ENCODE measurements at places on chromosomes 3 and 15. TPM values are rescaled to one million over a fixed set of nuclear protein-coding genes. Genes with fewer than 3 reads are reported as not detected.
A peak's percentile ranks its signal among the peaks of the same experiment; 100 is the strongest.

CCR3 gene
- total RNA-seq: not detected

PIERCE2 gene
- not detected for total RNA-seq

C2CD4B gene
- not detected for total RNA-seq

GPR156 gene
- 0.91 TPM for total RNA-seq

MST1R gene
- not detected for total RNA-seq

BNC1 gene
- total RNA-seq: not detected

DMXL2 gene
- total RNA-seq: 22.4 TPM

GRCh38 chr3:16066975-16067374 lies 107.5 kb upstream of the GALNT15 start:
- H3K4me3 ChIP-seq: no peak overlapping the region
- DNase-seq: no peak
- H3K36me3 ChIP-seq: no peaks in the 10 kb centered on the region
- H3K27me3 ChIP-seq: no peaks in the 10 kb centered on the region
- H3K4me1 ChIP-seq: peaks cover 36% of the 10 kb centered on the region

DNA sequence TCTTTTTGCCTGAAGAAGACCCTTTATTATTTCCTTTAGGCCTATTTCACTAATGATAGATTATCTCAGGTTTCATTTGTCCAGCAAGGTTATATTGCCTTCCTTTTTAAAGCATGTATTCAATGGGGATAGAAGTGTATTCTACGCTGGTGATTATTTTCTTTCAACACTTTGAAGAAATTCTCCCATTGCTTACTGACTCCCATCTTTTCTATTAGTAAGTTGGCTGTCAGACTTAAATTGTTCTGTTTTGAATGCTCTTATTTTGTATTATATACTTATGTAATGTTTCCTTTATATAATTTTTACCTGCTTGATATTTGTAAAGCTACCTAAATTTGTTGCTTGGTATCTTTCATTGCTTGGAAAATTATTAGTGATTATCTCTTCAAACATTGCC lies 445.1 kb upstream of the RASGRP1 start:
- no peaks in the 10 kb centered on the region for H3K36me3 ChIP-seq
- H3K27me3 ChIP-seq: no peaks in the 10 kb centered on the region
- no peak for DNase-seq
- no peaks in the 10 kb centered on the region for H3K4me1 ChIP-seq
- no peak overlapping the region for H3K4me3 ChIP-seq

- no peaks in the 10 kb centered on the region for H3K36me3 ChIP-seq
- H3K27me3 ChIP-seq: no peaks in the 10 kb centered on the region
- H3K4me1 ChIP-seq: peaks cover 40% of the 10 kb centered on the region
- DNase-seq: peak; percentile 32
Observed at GRCh38 chr3:111802163-111802625, 56.9 kb upstream of the PHLDB2 start.

GRCh38 chr3:131535131-131535530 lies 32.4 kb upstream of the MRPL3 start:
- no peaks in the 10 kb centered on the region for H3K4me1 ChIP-seq
- no peak for DNase-seq
- no peaks in the 10 kb centered on the region for H3K36me3 ChIP-seq
- H3K27ac ChIP-seq: no peak overlapping the region

DNA sequence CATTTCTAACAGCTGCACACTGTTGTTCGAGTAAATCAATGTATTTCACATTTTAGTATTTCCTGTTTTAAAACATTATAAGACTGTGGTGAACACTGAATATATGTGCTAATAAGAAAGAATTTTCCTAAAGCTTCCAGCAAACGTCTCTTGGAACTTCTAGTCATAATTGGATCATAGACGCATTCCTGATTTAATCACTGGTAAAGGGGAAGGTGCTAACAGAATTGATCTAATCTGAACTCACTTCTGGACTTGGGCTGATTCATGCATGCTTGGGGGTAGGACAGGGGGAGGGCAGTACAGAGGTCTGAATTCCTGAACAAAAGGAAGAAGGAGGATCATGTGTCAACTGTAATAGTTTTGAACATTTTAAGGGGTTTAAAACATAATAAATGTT lies 7.3 kb upstream of the LEKR1 start:
- H3K27me3 ChIP-seq: no peaks in the 10 kb centered on the region
- peak overlapping the region; percentile 57 for H3K27ac ChIP-seq
- H3K4me1 ChIP-seq: peaks cover 16% of the 10 kb centered on the region
- H3K36me3 ChIP-seq: no peaks in the 10 kb centered on the region
- H3K4me3 ChIP-seq: no peak overlapping the region
- DNase-seq: peak; percentile 23

DNA sequence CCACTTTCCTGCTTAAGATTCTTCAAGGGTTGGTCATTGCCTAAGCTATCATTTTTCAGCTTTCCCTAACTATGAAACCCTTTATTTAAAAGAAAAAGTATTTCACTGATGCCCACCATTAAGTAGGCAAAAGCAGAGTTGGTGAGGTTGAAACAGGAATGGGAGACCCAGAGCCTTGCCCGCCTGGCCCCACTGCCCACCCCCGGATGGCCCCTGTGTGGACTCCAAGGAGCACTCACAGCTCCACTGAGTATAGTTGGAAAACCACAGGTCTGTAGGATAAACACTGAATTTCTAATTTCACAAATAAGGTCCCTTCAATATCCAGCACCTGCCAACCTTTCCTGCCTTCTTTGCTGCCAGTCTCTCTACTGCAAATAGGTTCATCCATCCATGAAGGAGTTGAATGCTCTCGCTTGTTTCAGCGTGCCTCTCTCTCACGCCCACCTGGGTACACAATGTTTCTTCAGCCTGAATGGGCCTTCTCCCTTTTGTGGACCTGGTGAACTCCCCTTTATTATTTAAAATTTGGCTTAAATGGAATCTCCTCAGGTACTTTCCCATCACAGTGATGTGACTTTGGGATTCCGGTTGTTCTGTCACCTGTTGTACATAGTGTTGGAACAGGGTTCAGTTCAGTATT lies 8.7 kb upstream of the ACAP2 start:
- no peak for DNase-seq
- no peaks in the 10 kb centered on the region for H3K27me3 ChIP-seq
- H3K36me3 ChIP-seq: no peaks in the 10 kb centered on the region
- peaks cover 11% of the 10 kb centered on the region for H3K4me1 ChIP-seq
- H3K27ac ChIP-seq: no peak overlapping the region
